SJSA1 (cell line): ENCODE measurements at places on chromosomes 4 and X. TPM values are rescaled to one million over a fixed set of nuclear protein-coding genes. Genes with fewer than 3 reads are reported as not detected.

Gene TEX11
- 30.2 and 41.4 TPM in 2 replicates for total RNA-seq

GRCh38 chr4:53559021-53559620, 32.2 kb downstream of the LNX1 start:
- no peak overlapping the region for H3K27ac ChIP-seq
- no peaks in the 10 kb centered on the region for H3K27me3 ChIP-seq
- no peak overlapping the region for H3K4me3 ChIP-seq
- no peaks in the 10 kb centered on the region for H3K36me3 ChIP-seq

DNA sequence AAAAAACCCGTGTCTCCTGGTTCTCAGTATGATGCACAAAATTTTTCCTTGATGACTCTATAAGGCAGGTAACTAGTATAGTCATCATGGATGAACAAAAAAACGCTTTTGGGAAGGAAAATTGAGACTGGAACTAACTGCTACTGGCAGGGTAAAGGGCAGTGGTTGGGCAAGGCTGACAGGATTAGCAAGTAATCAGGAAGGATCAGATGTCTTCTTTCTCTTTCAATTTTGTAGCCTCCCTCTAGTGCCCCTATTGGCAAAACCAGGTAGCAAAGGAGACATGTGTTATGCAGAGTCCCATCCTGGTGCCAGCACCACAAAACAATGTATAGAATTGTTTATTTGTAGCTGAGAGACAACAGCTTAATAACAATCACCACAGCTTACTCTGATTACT, 12.8 kb upstream of the SLITRK4 start:
- no peaks in the 10 kb centered on the region for H3K36me3 ChIP-seq
- no peak overlapping the region for H3K4me3 ChIP-seq
- no peaks in the 10 kb centered on the region for H3K27me3 ChIP-seq
- no peak overlapping the region for H3K27ac ChIP-seq

DNA sequence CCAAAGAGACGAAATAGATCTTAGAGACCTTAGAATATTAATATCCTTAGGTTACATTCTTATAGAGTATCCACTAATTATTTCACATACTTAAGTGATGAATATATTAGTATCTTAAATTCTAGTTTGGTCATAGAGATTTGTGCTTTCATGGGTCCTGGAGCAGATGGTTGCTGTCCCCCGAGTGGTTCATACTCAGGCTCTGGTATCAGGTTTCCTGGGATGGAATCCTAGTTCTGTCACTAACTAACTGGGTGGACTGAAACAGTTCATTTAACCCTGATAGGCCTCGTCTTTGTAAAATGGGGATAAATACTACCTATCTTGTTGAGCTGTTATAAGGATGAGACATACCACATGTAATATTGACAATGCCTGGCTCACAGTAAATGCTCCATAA, 264.6 kb downstream of the TENM3 start:
- H3K4me3 ChIP-seq: no peak overlapping the region
- DNase-seq: no peak
- H3K4me1 ChIP-seq: no peaks in the 10 kb centered on the region
- H3K27me3 ChIP-seq: no peaks in the 10 kb centered on the region
- H3K27ac ChIP-seq: no peak overlapping the region

DNA sequence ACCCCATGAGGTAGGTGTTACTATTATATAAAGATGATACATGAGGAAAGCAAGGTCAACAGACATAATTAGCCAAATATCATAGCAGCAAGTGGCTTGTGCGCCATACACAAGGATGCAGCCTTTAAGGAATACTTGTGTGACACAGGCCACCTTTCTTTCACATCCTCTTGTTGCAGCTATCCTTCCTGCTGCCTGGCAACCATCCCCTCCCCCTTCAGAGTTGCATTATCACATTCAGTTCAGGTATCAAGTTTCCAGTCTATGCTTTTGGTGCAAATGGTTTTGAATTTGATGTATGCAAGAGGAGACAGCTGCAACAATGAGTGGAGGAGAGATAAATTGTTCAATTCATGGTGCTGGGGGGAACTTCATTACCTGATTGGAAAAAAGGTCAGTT, 6.4 kb downstream of the ZCCHC18 start:
- H3K4me1 ChIP-seq: no peaks in the 10 kb centered on the region
- H3K27ac ChIP-seq: no peak overlapping the region
- DNase-seq: no peak
- H3K27me3 ChIP-seq: no peaks in the 10 kb centered on the region

- H3K4me1 ChIP-seq: no peaks in the 10 kb centered on the region
- H3K36me3 ChIP-seq: no peaks in the 10 kb centered on the region
- no peak overlapping the region for H3K4me3 ChIP-seq
- H3K27ac ChIP-seq: no peak overlapping the region
- H3K27me3 ChIP-seq: no peaks in the 10 kb centered on the region
Measured at GRCh38 chr4:59161249-59161648, 2038.9 kb upstream of the ADGRL3 start.

- H3K4me1 ChIP-seq: no peaks in the 10 kb centered on the region
- no peaks in the 10 kb centered on the region for H3K36me3 ChIP-seq
- no peak for DNase-seq
- H3K27me3 ChIP-seq: no peaks in the 10 kb centered on the region
- no peak overlapping the region for H3K4me3 ChIP-seq
Measured at GRCh38 chr4:100147684-100148083, 42.6 kb downstream of the DDIT4L start.

DNA sequence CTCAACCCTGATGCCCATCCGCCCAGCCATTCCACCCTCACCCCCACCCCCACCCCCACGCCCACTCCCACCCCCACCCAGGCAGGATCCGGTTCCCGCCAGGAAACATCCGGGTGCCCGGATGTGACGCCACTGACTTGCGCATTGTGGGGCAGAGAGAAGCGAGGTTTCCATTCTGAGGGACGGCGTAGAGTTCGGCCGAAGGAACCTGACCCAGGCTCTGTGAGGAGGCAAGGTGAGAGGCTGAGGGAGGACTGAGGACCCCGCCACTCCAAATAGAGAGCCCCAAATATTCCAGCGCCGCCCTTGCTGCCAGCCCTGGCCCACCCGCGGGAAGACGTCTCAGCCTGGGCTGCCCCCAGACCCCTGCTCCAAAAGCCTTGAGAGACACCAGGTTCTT, at the start of gene MAGEA1:
MAGEA1 (plus strand) TSS at position 154 of the 400 bp plus-strand sequence. CDS start 3,106 bp downstream, outside the sequence.
- DNase-seq: no peak
- H3K4me3 ChIP-seq: no peak within 1 kb of the TSS
- H3K4me1 ChIP-seq: no peaks in the 10 kb centered on the region
- H3K27ac ChIP-seq: no peak within 1 kb of the TSS

DNA sequence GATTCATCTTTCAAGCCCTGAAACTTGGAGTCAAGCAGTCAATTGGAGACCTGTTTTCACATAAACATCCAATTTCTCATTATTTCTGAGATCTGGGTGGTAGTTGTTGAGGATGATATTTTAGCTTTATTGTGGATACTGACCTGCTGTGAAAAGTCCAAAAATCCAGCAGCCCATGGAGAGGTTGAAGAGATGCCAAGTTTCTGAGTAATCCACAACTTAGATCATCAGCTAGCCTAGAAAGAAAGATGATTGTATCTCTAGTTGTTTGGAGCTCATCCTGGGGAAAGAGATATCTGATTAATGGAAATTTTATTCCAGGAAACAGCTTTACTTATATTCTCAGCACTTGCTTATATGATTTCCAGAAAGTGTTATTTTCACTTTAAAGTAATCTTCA, 48.6 kb upstream of the DCX start:
- no peaks in the 10 kb centered on the region for H3K27me3 ChIP-seq
- no peak overlapping the region for H3K27ac ChIP-seq
- no peaks in the 10 kb centered on the region for H3K4me1 ChIP-seq
- H3K36me3 ChIP-seq: no peaks in the 10 kb centered on the region
- H3K4me3 ChIP-seq: no peak overlapping the region
